ENCODE measurements at places on chromosomes 12 and 14.

DNA sequence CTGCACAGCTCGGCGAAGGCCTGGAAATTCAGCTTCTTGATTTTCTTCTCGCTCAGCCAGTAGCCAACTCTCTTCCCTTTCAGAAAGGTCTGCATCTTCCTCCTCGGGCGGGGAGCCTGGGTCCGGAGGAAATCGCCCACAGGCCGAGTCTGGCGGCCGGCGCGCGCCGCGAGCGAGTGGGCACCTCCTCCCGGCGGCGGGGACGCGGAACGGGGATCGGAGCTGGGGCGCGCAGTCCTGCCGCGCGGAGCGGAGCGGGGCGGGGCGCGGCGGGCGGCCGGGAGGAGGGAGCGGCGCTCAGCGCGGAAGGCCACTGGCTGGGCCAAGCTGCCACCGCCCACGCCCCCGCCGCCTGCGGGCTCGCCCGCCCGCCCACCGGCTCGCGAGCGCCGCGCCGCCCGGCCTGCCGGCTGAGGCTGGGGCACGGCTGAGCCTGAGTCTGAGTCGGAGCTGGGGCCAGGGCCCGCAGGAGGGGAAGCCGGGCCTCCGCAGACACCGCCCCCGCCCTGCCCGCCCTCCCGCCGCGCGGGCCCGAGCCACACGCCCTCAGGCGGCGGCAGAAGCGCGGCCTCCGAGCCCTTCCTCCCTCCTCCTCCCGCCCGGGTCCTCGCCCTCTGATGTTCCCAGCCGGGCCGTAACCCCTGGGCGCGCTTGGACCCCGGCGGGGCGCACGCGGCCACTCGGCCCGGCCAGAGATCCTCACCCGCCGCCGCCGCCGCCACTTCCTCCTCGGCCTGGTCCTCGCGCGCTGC is 480 bp downstream of the ITPK1 start:
- DNase-seq: peak; percentile 64

- DNase-seq: no peak
These were observed 162.2 kb downstream of the STXBP6 start for GRCh38 chr14:24887623-24888304.

- no peak for DNase-seq
These were observed 110.7 kb downstream of the BTG1 start for GRCh38 chr12:92034858-92035401.

GRCh38 chr14:65945327-65945726 is 532.8 kb downstream of the FUT8 start:
- no peak for DNase-seq

- DNase-seq: no peak
These were observed 4.7 kb downstream of the SPRYD3 start for GRCh38 chr12:53074283-53074998.

DNA sequence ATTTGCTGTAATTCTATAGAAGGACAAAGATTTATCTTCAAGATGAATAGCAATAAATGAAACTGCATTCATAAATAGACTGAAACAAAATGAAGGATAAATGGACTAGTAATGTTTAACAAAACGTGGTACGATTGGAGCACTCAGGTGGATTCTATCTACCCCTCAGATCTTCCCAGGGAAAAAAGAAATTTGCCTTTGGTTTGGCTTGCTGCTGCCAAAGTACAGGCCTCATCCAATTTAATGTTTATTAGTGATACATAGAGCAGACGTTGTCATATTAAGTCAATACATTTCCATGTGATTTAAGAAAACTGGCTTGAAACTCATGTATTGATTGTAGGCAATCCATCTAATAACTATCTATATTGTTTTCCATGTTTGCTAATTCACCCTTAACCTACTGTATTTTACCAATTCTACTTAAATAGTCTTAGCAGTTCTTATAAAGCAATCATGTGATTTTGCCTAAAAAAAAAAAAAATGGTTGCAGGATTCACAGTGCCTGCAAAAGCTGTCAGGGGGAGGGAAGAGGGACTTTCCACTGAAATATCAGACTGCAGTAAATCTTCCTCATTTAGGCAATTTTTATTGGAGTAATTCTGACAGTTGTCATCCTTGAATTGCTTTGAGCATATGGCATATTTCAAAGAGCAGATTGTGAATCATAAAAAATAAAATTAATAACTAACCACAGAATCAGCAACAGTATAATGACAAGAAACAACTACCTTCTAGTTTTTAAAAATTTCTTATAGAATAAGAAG is 242.2 kb upstream of the NPAS3 start:
- no peak for DNase-seq

DNA sequence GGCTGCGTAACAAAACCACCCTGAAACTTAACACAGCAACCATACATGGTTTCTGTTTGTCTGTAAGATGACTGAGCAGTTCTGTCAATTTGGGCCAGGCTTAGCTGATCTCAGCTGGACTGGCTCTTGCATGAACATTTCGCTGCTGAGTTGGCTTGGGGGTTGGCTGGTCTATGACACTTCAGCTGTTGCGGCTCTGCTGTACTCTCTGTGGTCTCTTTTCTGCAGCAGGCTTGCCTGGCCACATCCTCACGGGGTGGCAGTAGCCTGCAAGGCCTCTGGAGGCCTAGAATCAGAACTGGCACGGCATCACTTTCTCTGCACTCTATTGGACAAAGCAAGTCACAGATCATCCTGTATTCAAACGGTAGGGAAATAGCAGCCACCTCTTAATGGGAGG is 216.2 kb downstream of the BCL11B start:
- peak; percentile 11 for DNase-seq

DNA sequence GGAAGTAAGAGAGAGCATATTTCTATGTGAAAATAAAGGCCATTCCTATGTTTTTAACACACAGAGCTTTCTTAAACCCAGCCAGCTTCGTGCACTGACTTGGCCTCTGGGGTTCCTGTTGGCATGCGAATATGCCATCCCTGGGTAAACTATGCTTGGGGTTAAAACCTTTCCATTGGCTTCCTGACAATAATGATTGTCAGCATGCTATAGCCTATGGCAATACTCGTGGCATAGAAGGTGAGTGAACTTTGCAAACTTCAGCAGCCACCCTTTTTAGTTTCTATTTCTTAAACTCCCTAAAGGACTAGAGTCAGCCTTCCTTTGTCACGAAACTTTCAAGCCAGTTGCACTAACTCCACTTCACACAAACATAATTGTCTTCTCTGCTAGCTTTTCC is 148.4 kb upstream of the RGS6 start:
- DNase-seq: no peak

DNA sequence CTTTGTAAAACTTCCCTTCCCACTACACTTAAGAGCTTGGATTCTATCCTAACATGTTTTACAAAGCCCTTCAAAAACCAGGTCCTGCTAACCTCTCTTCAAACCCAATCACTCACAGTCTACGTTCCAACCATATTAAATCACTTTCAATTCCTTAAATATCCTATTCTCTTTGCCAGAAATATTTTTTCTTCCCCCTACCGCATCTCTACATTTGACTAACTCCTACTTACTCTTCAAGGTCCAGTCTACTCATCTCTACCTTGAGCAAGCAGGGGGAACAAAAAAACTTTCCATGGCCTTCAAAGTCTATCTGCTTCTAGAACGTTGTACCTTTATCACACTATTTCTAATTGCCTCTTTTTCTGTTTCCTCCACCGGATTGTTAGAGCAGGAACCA is 6.1 kb downstream of the ERGIC2 start:
- no peak for DNase-seq

DNA sequence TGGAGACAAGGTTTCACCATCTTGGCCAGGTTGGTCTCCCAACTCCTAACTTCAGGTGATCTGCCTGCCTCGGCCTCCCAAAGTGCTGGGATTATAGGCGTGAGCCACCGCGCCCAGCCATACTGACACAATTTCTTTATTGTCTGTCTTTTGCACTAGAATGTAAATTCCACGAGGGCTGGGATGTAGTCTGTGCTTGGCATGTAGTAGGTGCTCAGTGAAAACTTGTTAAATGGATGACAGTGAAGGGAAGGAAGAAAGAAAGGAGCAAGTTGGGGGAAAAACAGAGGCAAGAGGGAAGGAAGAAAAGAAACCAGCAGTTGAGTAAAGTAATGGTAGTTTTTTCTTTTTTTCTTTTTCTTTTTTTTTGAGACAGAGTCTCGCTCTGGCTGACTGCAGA is 53.1 kb downstream of the LIMA1 start:
- DNase-seq: no peak

- DNase-seq: no peak
These were observed 36.0 kb upstream of the TDRD9 start for GRCh38 chr14:103892247-103892646.

- DNase-seq: no peak
These were observed 22.7 kb upstream of the DHRS2 start for GRCh38 chr14:23613242-23614070.

DNA sequence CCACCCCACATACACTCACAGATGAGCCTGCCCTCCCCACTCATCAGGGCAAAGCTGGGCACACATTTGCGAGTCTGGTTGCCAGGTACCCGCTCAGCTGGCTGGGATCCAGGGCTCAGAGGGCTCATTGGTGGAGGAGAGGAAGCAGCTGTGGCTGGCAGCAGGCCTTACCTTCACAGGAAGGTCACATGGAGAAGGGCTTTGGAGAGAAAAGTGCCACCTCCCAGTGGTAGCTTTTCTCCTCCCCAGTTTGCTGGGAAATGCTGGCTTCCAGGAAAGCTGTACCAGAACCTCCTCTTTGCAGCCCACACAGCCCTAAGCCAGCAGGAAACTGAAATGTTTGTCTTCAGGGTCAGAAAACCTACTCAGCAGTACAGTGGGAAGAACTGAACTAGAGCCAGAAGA is 55.6 kb downstream of the LGMN start:
- no peak for DNase-seq

DNA sequence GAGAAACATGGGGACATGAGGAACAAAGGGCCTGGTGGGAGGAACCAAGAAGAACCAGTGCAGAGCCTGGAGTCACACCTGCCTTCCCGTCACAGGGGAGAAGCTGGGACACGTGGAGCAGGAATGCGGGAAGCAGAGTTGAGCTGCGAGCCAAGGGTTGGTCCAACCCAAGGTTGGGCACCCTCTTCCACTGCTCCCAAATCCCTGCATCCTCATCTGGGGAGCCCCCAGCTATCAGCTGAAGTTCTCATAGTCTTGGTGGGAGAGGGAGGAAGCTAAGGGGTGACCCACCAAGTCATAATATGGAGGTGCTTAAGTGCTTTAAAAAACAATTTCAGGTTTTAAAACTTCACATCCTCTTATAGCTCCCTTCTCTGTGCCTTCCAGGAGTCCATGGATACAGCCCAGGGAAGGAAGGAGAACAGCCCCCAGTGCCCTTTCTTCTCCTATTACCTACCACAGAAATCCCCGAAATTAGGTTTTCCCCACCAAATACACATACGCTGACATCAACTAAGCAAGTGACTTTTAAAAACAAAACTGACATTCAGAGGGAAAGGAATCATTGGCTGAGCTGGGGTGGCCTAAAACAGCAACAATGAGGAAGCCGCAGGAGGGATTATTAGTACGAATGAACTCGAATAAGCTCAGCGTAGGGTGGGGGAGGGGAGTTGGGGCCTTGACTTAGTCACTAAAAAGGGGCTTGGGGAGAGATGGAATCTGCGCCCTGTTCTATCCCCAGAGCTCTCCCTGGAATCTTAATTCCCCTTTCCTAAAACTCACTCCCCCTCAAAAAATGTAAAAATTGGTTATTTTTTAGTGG is 4.5 kb downstream of the MYL6 start:
- no peak for DNase-seq

- DNase-seq: no peak
These were observed 18.7 kb upstream of the CPM start for GRCh38 chr12:68951652-68952051.

- DNase-seq: no peak
These were observed 120.1 kb downstream of the SMOC1 start for GRCh38 chr14:69999261-69999674.

GRCh38 chr12:3000548-3001275 is 41.5 kb downstream of the TEAD4 start:
- no peak for DNase-seq

DNA sequence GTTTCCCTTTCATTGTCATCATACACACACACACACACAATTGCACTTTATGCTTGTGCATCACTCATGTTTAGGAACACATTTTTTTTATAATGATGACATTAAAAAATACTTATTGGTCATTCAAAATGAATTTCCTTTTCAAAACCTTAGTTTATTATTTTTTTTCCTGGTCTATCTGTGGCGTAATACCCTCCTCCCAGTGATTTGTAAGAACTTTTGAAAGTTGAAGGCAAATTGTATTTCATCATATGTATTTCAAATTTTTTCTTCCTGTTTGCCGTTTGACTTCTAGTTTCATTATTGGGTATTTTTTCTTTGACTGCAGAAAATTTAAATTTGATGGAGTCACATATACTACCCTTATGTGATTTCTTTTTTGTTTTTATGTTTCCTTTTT is 2.5 kb upstream of the LRRK2 start:
- no peak for DNase-seq

GRCh38 chr12:103852498-103852997 is 11.5 kb upstream of the NT5DC3 start:
- DNase-seq: no peak

DNA sequence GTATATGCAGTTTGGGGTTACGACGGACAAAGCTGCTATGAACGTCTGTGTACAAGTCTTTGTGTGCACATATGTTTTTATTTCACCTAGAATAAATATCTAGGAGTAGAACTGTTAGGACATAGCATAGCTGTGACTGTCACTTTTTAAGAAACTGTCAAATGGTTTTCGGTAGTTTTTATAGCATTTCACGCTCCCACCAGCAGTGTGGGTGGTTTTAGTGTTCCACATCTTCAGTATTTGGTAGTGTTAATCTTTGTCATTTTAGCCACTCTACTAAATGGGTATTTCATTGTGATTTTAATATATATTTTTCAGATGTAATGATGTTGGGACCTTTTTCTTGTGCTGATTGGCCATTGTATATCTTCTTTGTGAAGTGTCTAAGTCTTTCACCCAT is 109.1 kb upstream of the BCAT1 start:
- DNase-seq: no peak

DNA sequence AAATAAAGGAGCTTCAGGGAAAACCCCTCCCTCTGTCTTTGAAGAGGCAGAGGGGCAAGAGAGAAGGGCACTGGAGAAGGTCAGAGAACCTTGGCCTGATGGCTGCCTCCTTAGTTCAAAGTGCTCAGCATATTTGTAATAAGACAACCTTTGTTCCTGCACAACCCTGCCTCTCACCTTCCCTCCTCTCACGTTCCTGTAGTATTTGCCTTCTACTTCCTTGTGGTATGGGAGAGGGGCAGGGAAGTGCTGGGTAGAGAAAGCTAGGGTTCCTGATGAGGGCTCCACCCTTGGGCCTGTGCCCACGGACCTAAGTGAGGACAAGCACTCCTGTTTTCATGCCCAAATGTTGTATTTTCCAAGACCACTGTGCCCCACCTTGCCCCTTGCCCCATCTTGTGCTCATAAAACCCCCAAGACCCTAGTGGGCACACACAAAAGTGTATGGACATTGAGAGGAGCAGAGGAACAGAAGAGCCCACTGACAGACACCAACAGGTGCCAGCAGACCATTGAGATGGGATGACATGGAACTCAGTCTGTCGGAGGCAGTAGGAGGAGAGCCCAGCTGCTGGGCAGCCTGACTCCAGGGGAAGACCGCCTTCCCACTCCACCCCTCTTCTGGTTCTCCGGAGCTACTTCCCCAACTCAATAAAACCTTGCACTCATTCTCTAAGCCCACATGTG is 261.5 kb upstream of the CCDC196 start:
- DNase-seq: no peak

Data from stimulated activated CD8-positive, alpha-beta memory T cell treated with anti-CD3 and anti-CD28 coated beads, Interleukin-7, amount 100 ng/mL, for 24 hours (primary cell).